ENCODE measurements at places on chromosomes 12 and 14.
A peak's percentile ranks its signal among the peaks of the same experiment; 100 is the strongest.

- no peak for DNase-seq
Measured at GRCh38 chr14:103696466-103697071, 18.7 kb downstream of the XRCC3 start.

- no peak for DNase-seq
Measured at GRCh38 chr12:130639476-130640424, 76.3 kb downstream of the RIMBP2 start.

- no peak for DNase-seq
Measured at GRCh38 chr12:24991209-24992049, 42.5 kb upstream of the BCAT1 start.

DNA sequence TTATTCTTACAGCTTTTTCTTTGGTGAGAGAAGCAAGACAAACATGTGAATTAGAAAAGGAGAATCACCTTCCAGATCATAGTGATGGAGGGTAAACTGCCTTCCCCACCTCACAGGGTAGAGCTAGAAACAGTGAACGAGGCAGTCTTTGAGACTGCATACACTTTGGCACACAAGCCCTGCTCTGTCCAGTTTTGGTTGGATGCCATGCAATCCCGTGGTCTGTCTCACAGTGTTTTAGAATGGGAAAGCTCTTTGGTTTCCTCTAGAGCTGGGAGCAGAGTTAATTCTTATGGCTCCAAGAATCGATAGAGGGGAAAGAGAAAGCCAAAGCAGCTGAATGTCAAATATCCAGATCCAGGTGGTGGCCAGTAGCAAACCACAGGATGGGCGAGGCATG, 21.9 kb downstream of the TDP1 start:
- no peak for DNase-seq

DNA sequence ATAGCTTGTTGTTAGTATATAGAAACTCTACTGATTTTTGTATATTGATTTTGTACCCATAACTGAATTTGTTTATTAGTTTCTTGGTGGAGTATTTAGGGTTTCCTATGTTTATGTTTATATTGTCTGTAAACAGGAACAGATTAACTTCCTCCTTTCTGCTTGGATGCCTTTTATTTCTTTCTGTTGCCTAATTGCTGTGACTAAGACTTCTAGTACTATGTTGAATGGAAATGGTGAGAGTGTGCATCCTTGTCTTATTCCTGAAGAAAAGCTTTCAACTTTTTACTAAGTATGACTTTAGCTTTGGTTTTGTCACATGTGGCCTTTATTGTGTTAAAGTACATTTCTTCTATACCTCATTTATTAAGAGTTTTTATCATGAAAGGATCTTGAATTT, 20.9 kb downstream of the FBXW8 start:
- DNase-seq, result no peak

DNA sequence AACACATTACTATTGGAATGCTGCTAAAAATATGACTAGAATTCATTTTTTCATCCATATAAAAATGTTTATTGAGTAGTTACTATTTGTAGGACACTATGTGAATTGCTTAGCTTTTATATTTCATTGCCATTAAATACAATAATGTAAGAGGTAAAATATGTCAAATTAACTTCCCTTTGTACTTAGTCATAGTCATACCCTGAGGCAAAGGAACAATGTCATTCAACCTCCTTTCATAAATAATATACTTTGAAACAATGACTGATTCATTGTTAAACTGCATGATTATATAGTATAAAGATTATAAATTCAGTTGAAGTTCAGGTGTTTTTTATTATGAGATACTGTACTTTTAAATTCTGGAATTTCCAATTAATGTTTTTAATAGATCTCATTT, 105.2 kb downstream of the GARIN6 start:
- no peak for DNase-seq

DNA sequence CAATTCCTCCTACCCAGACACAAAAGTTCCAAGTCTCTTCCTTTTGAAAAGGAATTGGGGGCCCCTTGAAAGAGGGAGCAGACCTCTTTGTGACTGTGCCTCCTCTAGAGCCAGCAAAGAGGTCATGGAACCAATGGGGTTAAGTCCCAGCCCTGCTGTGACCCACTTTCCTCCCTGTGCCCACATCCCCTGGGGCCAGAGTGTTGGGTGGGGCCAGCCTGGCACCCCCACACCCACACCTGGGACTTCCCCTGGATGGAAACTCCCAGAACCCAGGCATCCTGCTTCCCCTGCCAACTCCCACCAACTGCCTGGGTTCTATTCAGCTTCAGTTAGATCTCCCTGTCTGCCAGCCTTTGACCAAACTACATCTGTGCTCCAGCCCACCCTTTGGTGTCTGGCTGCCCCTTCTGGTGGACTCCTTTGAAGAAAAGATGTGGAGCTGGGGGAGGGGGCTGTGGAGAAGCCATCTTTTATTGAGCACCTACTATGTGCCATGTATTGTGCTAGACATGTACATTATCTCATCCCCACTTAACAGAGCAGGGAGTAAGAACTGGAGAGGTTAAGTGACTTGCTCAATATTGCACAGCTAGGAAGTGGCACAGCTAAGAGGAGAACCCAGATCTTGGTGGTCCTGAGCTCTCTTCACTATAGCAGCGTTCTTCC, 4.6 kb upstream of the RARG start:
- no peak for DNase-seq

DNA sequence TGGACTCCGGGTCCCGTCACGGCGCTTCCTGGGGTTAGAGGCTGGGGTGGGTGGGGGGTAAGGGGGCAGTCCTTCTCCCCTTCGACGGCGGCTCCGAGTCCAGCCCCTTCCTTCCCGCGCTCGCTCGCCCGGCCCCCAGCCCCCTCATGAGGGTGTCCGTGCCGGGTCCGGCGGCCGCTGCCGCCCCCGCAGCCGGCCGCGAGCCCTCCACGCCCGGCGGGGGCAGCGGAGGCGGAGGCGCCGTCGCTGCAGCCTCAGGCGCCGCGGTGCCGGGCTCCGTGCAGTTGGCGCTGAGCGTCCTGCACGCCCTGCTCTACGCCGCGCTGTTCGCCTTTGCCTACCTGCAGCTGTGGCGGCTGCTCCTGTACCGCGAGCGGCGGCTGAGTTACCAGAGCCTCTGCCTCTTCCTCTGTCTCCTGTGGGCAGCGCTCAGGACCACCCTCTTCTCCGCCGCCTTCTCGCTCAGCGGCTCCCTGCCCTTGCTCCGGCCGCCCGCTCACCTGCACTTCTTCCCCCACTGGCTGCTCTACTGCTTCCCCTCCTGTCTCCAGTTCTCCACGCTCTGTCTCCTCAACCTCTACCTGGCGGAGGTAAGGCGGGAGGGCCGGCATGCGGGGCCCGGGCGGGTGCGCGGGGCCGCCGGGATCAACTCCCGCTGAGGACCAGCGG, 500 bp downstream of the GPR137C start:
- no peak for DNase-seq

GRCh38 chr14:106417224-106418049, 891.1 kb downstream of the TMEM121 start:
- peak; percentile 96 for DNase-seq

GRCh38 chr14:65258391-65258790, 154.1 kb upstream of the FUT8 start:
- DNase-seq, result no peak

GRCh38 chr14:70726651-70727375, 82.5 kb downstream of the MAP3K9 start:
- DNase-seq, result no peak

- no peak for DNase-seq
Measured at GRCh38 chr14:74501135-74501614, 7.6 kb downstream of the ISCA2 start.

- no peak for DNase-seq
Measured at GRCh38 chr12:67656251-67656650, 7.7 kb downstream of the DYRK2 start.

- no peak for DNase-seq
Measured at GRCh38 chr14:61526405-61527312, 168.7 kb upstream of the HIF1A start.

GRCh38 chr14:61120576-61120975, 139.5 kb downstream of the SLC38A6 start:
- no peak for DNase-seq

GRCh38 chr12:109773384-109774011, 59.7 kb downstream of the TRPV4 start:
- DNase-seq, result no peak

- no peak for DNase-seq
Measured at GRCh38 chr12:102965281-102966155, 8.0 kb downstream of the ASCL1 start.

DNA sequence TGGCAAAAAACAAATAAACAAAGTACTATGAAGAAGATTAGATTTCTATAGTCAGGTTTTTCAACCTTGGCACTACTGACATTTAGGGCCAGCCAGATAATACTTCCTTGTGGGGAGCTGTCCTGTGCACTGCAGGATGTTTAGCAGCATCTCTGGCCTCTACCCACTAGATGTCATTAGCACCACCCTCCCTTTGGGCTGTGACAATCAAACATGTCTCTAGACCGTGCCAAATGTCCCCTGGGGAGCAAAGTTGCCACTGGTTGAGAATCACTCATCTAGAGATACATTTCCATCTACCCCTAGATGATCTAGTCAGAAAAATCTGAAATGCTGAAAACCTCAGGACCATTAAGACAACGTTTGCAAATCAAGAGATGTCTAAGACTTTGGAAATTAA, 29.9 kb downstream of the SRRM4 start:
- DNase-seq, result no peak

GRCh38 chr14:100662879-100663760, 63.6 kb upstream of the DLK1 start:
- peak; percentile 49 for DNase-seq
